DMS79 (cell line): ENCODE measurements at places on chromosomes 2 and 18.

- no peak for DNase-seq
These were observed 1.6 kb downstream of the KLHL14 start for GRCh38 chr18:32771169-32771751.

GRCh38 chr2:11698009-11698922, 28.3 kb upstream of the NTSR2 start:
- DNase-seq = no peak

DNA sequence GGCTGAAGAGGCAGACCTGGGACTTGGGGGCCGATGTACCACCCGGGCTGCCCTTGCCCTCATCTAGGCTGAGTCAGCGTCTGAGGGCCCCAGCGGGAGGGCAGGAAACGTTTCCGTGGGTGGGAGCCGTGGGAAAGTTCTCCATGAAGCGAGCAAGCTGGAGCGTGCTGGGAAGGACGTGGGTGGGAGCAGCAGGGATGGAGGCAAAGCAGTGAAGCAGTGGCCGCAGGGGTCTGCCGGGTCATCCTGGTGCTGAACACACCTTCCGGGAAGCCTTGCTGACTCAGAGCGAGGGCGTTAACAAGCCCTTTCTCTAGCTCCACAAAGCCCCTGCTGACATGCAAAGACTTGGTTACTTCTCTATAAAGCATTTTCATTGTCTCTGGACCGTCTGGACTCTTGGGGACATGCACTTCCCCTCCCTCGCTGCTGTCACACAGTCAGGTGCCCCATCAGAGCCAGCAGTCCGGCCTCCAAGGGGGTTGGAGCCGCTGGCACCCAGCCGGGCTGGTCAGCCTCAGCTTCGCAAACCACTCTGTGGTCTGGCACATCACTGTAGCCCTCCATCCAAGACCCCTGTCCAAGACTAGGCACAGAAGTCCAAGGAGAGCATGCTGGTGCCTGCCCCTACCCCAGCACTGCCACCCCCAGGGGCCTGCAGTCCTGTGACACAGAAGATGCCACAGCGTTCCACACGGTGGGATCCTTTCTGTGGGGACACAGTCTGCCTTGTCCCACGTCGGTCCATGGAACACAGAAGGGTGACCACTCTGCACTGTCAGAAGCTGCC, 115.1 kb upstream of the GPC1 start:
- no peak for DNase-seq

DNA sequence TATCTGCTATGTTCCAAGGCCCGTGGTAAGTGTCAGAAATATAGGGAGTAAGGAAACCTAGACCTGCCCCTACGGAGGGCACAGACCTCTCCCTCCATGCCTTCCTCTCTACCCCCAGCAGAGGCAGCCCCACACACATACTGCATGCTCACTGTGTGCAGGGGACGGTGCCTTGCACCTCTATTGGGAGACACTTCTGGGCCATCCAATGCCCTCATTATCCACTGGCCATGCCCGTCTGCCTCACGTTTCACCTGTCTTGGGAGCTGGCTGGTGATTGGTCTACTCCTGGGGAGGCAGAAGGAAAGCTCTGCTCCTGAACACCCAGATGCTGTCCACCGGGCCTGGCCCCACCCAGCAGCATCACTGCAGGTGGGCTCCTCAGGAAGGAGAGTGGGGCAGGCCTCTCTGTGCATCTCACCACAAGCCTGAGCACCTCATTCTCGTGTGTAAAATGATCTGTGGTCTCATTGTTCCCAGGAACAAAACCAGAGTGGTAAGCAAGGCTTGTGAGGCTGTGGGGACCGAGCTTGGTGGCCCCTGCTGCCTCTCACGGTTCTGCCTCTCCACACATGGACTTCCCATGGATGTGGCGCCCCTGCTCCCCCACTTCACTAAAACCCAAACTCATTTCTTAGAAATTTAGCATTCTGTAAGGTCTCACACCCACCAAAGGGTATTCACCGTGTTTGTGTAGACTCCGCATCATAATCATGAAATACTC, 312.5 kb upstream of the HS6ST1 start:
- no peak for DNase-seq

- DNase-seq = no peak
These were observed 23.4 kb downstream of the DAPL1 start for GRCh38 chr2:158818511-158818910.

DNA sequence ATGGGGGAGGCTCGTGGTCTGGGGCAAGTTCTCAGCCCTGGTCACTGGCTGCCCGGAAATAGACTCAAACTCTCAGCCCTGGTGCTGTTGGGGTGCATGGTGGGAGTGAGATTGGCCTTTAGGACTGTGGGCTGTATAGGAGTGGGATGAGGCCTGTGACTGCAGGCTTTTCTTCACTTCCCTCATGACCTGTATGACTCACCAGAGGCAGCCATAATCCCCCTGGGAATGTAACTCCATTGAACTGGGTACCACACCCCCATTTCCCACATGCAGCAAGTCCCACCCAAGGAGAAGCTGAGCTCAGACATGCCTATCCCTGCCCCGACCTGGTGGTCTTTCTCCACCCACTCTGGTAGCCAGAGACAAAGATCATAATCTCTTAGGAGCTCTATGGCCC, 177.7 kb upstream of the OSR1 start:
- no peak for DNase-seq

DNA sequence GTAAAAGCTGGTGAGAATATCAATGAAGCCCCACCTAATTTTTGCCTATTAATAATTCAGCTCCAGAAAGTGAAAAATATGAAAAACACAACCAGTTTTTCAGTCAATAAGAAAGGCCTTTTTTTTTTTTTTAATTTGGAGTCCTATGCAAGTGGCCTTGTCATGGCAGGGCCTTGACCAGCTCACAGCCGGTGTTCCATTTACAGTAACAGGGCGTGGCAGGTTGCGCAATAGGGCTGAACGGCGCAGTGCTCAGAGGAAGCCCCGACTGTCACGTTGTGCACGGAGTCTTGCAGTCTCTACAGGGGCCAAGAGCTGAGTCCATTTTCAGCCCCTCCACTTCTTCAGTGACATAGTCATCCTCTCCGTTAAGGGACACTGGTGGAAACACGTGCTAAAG, 184.1 kb upstream of the FN1 start:
- DNase-seq = no peak

DNA sequence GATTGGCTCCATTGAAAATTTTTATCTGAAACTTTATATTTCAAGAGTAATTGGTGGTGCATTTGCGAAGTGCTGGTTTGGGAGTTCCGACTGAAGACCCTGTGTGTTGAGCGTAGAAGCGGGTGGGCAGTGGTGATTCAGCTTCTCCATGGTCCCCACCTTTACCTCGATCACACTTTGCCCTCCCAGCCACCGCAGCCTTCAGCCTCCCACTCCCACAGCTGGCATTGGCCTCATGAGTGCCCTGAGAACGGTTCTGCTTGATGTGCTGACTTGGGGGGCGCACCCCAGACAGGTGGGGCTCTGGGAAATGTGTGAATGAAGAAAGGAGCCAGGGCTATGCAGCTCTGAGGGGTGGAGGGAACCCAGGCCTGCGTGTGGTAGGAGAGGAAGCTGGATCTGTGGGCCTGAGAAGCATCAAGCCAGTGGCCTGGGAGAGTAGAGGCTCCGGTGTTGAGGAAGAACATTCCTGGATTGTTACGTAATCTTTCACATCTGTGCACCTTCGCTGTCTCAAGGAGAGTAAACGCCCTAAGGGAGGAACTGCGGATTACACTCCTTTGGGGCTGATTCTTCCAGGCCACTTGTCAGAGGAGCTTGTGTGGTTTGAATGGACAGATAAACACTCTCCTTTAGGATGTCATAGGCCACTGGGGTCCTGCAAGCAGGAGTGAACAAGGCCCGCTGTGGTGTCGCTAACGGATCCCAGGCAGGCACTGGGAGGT, 83.8 kb downstream of the NPAS2 start:
- no peak for DNase-seq

GRCh38 chr2:239220981-239221396, 179.8 kb downstream of the HDAC4 start:
- no peak for DNase-seq

DNA sequence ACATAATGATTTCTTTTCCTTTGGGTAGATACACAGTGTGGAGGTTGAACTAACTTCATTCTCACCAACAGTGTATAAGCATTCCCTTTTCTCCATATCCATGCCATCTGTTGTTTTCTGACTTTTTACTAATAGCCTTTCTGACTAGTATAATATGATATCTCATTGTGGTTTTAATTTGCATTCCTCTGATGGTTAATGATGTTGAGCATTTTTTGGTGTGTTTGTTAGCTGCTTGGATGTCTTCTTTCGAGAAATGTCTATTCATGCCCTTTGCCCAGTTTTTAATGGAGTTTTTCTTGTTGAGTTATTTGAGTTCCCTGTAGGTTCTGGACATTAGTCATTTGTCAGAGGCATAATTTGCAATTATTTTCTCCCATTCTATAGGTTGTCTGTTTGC, 59.8 kb downstream of the MARCHF4 start:
- DNase-seq = no peak

DNA sequence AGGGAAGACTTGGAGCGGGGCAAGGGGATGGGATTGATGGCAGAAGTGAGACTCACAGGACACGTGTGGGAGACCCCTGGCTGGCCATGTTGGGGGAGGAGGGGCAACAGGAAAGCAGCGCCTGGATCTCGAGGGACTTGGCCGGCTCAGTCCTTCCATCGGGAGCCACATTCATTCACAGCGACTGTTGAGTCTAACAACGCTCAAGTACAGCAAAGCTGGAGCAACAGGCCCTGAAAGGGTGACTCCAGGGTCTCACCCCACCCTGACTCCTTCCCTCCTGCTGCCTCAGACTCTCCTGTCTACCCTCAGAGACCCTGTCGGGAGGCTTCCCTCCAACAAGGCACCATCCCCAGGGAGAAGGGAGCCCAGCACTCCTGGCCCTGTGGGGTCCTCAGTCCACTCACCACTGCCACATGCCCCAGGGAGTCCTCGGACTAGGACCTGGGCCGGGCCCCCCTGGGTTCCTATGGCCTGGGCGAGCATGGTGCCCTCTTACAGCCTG, 14.8 kb upstream of the ALPI start:
- no peak for DNase-seq

- no peak for DNase-seq
These were observed 70.8 kb upstream of the CTAGE1 start for GRCh38 chr18:22488554-22488953.

DNA sequence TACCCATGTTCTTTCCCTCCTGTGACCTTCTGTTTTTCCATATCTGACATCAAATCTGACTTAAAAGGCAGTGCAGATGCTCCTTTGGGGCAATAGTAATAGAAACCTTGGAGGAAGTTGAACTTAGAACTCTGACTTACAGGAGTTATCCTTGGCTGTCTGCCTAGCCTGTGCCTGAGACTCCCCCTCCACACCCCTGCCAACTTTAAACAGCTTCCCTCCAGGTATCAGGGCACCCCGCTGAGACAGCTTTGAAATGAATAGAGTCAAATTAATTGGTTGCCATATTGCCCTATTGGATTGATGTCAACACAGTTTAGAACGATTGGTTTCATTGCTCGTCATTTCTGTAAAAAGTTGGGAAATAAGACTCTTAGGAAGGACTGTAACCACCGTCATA, 322.0 kb downstream of the PRKCE start:
- DNase-seq = no peak

DNA sequence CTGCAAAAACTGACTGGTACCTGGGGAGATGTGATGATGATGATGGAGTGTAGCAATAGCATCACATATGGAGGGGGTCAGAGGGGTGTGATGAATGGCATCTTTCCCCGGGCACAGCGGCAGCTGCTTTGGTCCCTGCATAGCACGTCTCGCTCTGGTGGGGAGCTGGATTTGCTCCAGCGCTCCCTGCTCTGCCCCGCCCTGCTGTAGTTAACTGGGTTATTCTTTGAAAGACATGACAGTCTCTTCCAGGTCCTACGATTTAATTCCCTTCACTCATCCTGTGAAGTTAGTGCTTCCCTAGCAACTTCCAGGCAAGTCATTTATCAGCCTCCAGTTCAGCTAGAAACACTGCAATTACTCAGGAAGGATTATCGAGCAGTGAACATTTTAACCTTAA, 463.1 kb downstream of the TSN start:
- no peak for DNase-seq

GRCh38 chr2:34242763-34243123, 643.6 kb upstream of the FAM98A start:
- no peak for DNase-seq

- no peak for DNase-seq
These were observed 47.8 kb downstream of the NHEJ1 start for GRCh38 chr2:219112651-219113338.

DNA sequence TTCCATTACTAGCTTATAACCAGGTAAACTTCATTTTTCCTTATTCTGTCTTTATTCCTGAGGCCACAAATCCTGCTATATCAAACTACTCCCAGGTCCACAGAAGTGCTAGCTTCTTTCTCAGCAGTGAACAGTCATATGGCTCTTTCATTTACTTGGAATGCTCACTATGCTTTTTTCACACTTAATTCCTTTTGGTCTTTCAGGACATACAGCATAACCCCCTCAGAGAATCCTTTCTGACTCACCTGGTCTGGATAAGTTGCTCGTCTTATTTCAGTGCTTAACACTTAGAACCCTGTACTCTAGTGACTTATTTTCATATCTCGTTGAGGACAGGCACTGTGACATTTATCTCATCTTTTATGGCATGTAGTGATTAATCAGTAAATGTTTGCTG, 325.0 kb upstream of the UBE2E3 start:
- DNase-seq = no peak

- no peak for DNase-seq
These were observed 27.5 kb downstream of the MAP2 start for GRCh38 chr2:209451209-209451834.

DNA sequence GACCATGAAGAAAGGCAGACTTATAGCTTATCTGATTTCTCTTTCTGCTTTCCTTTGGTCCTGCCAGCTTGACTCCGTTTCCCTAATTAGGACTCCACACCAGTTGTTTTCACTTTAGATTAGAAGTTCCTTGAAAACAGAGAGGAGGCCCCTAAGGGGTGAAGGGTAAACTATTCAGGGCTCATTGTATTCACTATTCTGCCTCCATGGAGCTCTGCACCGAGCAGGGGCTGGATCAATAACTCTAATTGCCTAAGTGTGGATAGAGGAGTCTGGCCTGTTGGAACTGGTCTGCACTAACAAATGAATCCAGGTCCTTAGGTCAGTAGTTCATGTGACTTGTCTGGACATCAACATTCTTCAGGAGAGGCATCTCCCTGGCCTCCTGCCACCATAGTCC, 36.1 kb upstream of the SKA1 start:
- no peak for DNase-seq

- DNase-seq = no peak
These were observed 396.0 kb upstream of the RGPD4 start for GRCh38 chr2:107430596-107431266.

- no peak for DNase-seq
These were observed 20.9 kb downstream of the PKDCC start for GRCh38 chr2:42068571-42069178.

- DNase-seq = no peak
These were observed 129.8 kb upstream of the FSIP2 start for GRCh38 chr2:185608799-185609198.

- DNase-seq = no peak
These were observed 1529.8 kb downstream of the RPIA start for GRCh38 chr2:90221300-90221651.

- no peak for DNase-seq
These were observed 539.4 kb upstream of the ID2 start for GRCh38 chr2:8142461-8142860.
